ENCODE measurements at places on chromosomes 2 and 18. TPM values are rescaled to one million over a fixed set of nuclear protein-coding genes. Genes with fewer than 3 reads are reported as not detected.

DNA sequence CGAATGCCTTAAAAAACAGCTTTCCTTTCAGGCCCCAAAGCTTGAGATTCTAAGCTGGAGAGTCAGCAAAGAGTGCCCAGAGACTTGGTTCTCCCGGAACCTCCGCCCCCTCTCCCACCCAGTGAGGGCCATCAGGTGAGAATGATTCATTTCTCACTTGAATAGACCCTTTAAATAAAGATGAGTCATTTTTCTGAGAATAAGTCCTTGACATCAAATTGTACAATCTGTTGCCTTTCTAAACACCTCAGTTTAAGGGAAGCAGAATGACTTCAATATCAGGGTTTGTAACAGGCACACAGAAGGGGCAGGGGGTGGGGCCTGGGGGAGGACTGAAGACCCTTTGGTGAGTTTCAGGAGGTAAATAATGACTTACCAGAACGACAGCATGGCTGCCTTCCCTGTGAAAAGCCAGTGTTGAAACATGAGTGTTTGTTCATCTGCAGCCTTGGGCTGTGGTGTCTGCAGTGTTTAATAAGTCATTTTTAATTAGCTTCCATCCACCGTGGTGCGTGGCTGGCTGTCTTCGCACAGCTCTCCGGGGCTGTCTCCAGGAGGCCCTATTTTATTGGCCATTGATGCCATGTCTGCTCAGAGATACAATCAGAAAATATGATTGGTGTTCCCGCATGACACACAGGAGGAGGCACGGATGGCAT lies 134.9 kb upstream of the ZNF236 start:
- peak; percentile 71 for DNase-seq

GRCh38 chr2:129330504-129330903 lies 649.0 kb upstream of the RAB6C start:
- DNase-seq: no peak

The KRTCAP3 gene
- total RNA-seq: 0.48 TPM

GRCh38 chr2:210318891-210319290 lies 3.9 kb upstream of the MYL1 start:
- no peak for DNase-seq

The FTCDNL1 gene
- 4.4 TPM for total RNA-seq

GRCh38 chr2:239993291-239993690 lies 31.9 kb downstream of the NDUFA10 start:
- no peak for DNase-seq

GRCh38 chr18:5721924-5722323 lies 173.4 kb downstream of the TMEM200C start:
- no peak for DNase-seq

- DNase-seq: no peak
These were observed 15.1 kb downstream of the ST3GAL5 start for GRCh38 chr2:85873679-85874078.

- no peak for DNase-seq
These were observed 211.9 kb upstream of the SMAD2 start for GRCh38 chr18:48142353-48142752.

The CAPN10 gene
- 18.2 TPM for total RNA-seq

The FEV gene
- total RNA-seq: not detected

DNA sequence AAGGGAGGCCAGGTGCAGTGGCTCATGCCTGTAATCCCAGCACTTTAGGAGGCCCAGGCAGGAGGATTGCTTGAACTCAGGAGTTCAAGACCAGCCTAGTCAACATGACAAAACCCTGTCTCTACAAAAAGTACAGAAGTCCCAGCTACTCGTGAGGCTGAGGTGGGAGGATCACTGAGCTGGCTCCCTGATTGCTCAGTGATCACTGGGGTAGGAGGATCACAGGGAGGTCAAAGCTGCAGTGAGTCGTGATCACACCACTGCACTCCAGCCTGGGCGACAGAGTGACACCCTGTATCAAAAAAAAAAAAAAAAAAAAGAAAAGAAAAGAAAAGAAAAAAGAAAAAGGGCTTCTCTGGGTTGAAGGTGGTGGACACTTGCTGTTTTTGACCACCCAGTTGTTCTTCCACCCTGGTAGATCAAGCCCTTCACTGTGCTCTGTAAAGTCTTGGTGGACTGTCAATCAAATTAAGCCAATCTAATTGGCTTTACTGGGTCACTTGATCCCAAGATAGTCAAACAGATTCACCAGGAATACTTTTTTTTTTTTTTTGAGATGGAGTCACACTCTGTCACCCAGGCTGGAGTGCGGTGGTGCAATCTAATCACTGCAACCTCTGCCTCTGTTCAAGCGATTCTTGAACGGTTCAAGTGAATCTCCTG lies 191.6 kb downstream of the AGPS start:
- DNase-seq: no peak

GRCh38 chr2:100391735-100392515 lies 25.5 kb downstream of the CHST10 start:
- peak; percentile 82 for DNase-seq

- DNase-seq: no peak
These were observed 44.1 kb downstream of the TGFA start for GRCh38 chr2:70509565-70509964.

DNA sequence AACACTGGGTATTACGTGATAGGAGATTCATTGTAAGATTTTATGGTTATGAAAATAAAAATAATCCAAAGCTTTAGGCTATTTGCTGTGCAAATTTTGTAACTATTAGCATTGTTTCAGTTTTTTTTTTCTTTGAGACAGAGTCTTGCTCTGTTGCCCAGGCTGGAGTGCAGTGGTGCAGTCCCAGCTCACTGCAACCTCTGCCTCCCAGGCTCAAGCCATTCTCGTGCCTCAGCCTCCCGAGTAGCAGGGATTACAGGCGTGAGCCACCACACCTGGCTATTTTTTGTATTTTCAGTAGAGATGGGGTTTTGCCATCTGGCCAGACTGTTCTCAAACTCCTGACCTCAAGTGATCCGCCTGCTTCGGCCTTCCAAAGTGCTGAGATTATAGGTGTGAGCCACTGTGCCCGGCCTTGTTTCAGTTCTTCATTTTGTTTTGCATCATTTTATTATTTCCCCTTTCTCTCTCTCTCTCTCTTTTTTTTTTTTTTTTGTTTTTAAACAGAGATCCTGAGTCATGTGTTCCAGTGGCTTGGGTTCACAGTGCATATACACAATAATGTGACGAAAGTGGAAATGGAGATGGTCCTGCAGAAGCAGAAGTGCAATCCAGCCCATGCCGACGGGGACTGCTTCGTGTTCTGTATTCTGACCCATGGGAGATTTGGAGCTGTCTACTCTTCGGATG lies 25.8 kb downstream of the CASP10 start:
- no peak for DNase-seq

- DNase-seq: no peak
These were observed 69.5 kb downstream of the EVA1A start for GRCh38 chr2:75491129-75491753.

The CAPN13 gene
- not detected for total RNA-seq

- DNase-seq: no peak
These were observed 76.1 kb downstream of the RHBDD1 start for GRCh38 chr2:226911932-226912331.

The ASNSD1 gene
- total RNA-seq: 36.5 TPM

- no peak for DNase-seq
These were observed 401.0 kb downstream of the IRS1 start for GRCh38 chr2:226398580-226398979.

GRCh38 chr2:97728091-97728731 lies 14.8 kb downstream of the ZAP70 start:
- DNase-seq: no peak

DNA sequence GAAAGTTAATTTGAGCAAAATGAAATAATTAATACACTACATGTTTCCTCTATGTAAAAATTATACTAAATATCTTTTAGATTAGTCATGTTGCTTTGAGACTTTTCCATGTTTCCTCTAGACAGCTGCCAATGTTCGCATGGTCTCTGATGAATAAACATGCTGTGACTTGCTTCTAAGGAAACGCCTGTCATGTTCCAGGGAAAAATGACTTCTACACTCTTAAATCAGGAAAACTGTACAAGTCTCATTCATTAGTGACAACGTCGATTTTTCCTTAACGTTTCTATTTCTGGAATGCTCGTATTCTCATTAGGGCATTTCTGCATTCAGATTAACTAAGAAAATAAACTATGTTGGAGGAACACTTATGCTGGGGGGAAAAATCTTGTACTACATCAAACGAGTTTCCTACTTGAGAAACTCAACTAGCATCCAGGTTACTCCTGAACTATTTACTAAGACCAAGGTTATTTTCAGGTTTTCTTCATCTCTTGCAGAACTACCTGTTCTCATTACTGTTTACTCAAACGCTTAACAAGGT lies 1.6 kb downstream of the COBLL1 start:
- no peak for DNase-seq

- no peak for DNase-seq
These were observed 213.4 kb downstream of the STK39 start for GRCh38 chr2:168033966-168034365.

- DNase-seq: no peak
These were observed 5.9 kb upstream of the ELAC1 start for GRCh38 chr18:50961974-50962373.

The TPO gene
- 17.5 TPM for total RNA-seq

DNA sequence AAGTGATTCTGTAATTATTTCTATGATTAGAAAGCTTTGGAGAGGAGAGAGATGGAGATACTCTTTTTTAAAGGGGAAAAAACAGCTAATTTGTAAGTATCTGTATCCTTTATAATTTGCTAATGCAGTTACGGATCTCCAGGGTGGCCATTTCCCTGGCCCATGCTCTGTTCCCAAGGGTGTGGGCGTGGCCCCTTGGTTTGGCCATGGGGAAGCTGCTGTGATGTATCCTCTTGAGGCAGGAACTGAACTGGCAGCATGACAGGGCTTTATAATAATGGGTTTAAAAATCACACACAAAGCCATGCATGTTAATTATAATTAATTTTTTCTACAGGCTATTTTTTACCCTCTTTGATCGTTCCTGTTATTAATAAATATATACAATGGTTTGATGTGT lies 27.0 kb downstream of the TRAPPC12 start:
- no peak for DNase-seq

The TGFA gene
- total RNA-seq: 2.2 TPM

DNA sequence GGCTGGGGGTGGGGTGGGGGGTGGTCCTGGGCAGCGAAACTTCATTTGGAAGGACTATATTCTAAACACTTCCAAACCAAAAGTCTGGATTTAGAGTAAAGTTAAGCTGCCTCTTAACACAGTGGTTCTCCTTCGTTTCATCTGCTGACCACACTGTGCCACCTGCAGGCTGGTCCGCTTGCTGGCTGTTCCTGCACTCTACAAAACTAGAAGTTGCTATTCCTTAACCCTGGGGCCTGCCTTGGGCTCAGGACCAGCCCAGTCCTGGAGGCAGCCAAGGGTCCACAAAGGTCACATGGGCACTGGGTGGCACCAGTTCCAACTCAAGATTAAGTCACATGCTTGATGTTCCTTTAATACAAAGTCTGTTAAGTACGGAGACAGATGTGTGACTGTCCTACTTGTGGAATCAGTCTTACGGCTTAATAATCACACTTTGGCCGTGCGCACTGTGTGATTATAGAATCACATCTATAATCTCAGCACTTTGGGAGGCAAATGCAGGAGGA lies 195.4 kb downstream of the FAM210A start:
- DNase-seq: peak; percentile 89

DNA sequence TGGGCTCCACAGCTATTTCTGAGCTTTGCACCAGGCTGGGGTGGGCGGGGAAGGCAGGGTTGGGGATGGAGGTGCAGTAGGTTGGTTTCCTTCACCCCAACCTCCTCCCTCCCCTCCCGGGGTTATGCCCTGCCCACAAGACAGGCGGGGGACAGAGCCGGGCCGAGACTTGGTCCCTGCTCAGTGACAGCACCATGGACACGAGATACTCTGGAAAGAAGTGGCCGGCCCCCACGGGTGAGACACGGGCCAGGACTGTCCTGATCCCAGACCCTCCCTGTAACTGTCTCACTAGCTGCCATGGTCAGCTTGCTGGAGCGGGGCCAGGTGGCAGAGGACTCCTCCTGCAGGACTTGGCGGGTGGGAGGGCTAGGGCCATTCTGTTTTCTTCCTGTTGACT lies 59.7 kb downstream of the DYSF start:
- DNase-seq: peak; percentile 87

DNA sequence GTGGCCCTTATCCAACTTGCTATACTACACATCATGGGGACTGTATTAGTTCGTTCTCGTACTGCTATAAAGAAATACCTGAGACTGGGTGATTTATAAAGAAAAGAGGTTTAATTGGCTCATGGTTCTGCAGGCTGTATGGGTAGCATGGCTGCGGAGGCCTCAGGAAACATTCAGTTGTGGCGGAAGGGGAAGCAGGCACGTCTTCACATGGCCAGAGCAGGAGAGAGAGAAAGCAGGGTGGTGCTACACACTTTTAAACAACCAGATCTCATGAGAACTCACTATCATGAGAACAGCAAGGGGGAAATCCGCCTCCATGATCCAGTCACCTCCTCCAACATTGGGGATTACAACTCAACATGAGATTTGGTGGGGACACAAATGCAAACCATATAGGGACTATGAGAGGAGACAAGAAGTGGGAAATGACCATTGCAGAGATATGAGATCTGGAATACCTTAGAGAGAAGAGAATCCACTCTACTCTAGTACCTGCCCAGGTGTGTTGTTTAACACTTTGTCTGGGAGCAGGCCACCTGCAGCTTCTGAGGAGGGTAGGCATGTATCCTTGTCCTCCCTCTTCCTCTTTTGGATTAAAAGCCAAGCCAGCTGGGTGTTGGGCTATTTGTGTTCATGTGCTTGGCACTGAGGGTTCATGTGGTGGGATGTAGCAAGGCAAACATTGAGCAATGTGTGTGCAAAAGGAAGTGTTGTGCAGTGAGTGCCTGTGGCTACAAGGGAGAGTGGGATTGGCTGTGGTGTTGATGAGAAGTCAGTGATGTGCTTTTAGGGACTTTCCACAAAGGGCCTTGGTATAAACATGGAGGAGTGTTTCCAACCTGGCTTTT lies 22.8 kb downstream of the TTLL4 start:
- DNase-seq: no peak

- no peak for DNase-seq
These were observed 10.8 kb upstream of the RHBDD1 start for GRCh38 chr2:226825056-226825455.

The SH3RF3 gene
- total RNA-seq: 20.4 TPM

GRCh38 chr2:12051831-12052230 lies 305.4 kb downstream of the LPIN1 start:
- no peak for DNase-seq
